Kidney (tissue), 22 donors: ENCODE measurements at places on chromosomes 1 and 21. TPM values are rescaled to one million over a fixed set of nuclear protein-coding genes. Genes with fewer than 3 reads are reported as not detected.

Gene BGLAP
- polyA plus RNA-seq, result 1.7 TPM

Gene SPRR2A
- polyA plus RNA-seq, result not detected

Gene LENEP
- not detected for polyA plus RNA-seq

Gene JMJD4
- 12.6 TPM for polyA plus RNA-seq

Gene CYP4Z1
- 0.19 TPM for polyA plus RNA-seq

Gene GCSAML
- not detected for polyA plus RNA-seq

Gene LCE1D
- polyA plus RNA-seq, result not detected

Gene TRIM67
- 0.04 TPM for polyA plus RNA-seq

Gene FGR
- 2.5 TPM for polyA plus RNA-seq

Gene ZBTB8OS
- 62.3 TPM for polyA plus RNA-seq

Gene INAVA
- polyA plus RNA-seq, result 22.1 TPM

Gene FAM110D
- polyA plus RNA-seq, result 4.2 TPM

DNA sequence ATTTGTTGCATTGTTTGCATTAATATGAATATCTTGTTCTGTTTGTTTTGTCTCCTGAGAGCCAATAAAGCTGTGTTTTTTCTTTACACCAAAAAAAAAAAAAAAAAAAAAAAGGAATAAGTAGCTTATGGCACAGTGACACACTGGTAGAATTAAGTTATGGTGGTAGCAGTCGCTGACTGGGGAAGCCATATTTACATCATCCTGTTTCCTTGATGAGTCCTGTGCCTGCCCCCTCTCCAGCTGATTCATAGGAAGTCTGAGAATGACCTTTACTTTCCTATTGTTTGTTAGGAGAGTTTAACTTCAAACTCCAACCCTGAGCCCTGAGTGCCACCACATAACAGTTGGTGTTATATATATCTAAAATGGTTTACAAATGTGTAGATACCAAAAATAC lies 62.2 kb downstream of the OBSCN start:
- DNase-seq, result no peak

GRCh38 chr1:83996191-83996590 lies 2.7 kb downstream of the TTLL7 start:
- no peak for DNase-seq

- DNase-seq, result no peak
These were observed 580.4 kb downstream of the USP25 start for GRCh38 chr21:16310176-16310575.

- DNase-seq, result peak; percentile 32
These were observed 27.0 kb upstream of the TIAM1 start for GRCh38 chr21:31370893-31371544.

- DNase-seq, result no peak
These were observed 7.7 kb downstream of the TRIM11 start for GRCh38 chr1:228398741-228399461.

DNA sequence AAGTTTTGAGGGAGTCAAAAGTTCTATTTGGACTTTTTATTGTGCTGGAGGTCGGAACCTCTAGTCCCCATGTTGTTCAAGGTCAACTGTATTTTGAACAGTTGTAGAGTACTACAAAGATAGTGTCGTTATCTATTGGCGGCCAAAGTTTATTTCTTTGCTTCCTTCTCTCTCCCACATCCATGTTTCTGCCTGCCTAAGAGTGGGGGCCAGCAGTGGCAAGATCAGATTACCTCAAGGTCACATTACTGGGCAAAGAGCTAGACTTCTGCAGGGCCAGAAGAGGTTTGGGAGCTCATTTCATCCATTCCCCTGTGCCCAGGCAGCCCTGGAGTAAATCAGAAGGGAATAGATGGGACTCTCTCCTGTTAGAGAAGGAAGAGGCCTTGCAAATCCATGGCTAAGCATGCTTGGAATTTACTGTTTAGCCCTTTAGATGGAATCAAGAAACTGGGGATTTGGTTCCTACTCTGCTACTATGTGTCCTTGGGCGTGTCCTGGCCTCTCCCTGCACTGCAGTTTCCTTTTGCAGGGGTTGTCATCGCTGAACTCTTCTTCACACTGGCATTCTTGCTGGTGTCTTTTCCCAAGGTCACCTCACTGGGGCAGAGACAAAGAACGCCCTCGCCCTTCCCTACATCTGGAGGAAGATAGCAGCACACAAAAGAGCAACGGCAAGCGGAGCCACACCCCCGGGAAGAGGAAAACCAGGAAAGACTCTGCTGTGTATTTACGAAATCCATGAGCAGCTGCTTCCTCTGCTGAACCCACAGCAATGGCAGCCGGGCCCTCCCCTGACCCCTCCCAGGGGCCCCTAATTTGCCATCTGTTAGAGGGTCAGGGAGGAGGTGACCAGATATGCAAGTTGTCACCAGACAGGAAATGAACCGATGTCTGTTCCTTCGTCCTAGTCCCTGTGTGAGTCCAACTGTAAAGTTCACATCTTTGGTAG lies 73.3 kb downstream of the PLPP3 start:
- DNase-seq, result no peak

- no peak for DNase-seq
These were observed 51.9 kb downstream of the DHX9 start for GRCh38 chr1:182890927-182891610.

- no peak for DNase-seq
These were observed 5.6 kb downstream of the PTPRF start for GRCh38 chr1:43536196-43536863.

DNA sequence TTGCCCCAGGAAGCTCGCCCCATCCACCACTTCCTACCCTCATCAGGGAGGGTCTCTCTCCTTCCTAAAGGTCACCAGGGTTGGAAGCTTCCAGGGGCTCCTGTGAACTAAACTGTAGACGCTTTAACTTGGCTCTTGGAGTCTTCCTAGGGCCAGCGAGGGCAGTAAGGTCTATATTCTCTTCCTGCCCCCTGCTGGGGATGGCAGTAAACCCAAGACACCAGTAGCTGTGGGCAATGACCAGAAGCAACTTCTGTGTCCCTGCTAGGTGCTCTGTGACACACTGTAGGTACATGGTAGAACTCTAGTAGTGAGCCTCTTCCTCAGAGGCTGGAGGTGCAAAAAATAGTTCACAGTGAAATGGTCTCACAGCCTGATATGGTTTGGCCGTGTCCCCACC lies 30.0 kb downstream of the KCND3 start:
- no peak for DNase-seq

- no peak for DNase-seq
These were observed 96.0 kb downstream of the ESRRG start for GRCh38 chr1:216627252-216627651.

GRCh38 chr1:212256369-212256768 lies 28.8 kb upstream of the PPP2R5A start:
- no peak for DNase-seq

DNA sequence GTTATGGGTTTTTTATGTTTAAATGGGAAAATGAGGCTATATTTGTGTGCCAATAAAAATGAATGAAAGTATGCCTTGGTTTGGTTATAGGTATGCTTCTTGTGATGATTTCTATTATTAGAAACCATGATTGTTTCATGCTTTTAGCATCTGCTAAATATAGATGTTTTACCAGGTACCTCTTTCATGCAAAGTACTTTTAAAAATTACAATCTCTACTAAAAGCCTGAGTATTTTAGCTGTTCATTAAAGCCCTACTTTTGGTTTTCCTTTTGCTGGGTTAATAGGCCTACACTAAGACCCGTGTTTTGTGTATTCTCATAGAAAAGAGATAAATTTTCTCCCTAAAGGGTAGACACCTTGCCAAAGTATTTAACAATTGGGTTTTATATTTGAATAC lies 32.0 kb downstream of the MTF2 start:
- no peak for DNase-seq
